Stimulated activated CD4-positive, alpha-beta T cell treated with anti-CD3 and anti-CD28 coated beads, TNF-alpha, amount 100 ng/mL, for 24 hours (primary cell): ENCODE measurements at places on chromosomes 12 and 14.

DNA sequence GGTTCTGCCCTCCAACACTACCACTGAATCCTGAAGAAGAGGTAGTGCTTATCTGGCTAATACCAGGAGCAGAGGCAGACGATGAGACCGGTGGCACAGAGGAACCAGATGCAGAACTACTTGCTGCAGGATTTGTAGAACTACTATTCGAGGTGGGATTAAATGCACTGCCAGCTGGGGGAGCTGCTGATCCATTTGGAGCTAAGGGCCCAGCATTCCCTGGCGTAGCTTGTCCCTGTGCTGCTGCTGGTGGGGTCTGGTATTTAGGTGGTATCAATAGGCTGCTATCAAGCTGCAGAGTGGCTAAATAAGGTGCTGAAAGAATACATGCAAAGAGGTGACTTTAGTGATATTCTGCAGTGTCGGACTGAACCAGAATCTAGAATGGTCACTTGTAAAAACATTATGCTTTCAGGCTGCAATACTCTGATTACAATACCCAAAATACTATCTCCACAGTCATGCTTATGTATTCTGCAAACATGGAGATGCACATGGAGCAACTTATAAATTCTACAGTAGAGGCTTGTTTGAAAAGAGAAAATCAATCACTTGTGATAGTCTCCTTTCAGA, 294.2 kb downstream of the MED13L start:
- DNase-seq, result no peak

DNA sequence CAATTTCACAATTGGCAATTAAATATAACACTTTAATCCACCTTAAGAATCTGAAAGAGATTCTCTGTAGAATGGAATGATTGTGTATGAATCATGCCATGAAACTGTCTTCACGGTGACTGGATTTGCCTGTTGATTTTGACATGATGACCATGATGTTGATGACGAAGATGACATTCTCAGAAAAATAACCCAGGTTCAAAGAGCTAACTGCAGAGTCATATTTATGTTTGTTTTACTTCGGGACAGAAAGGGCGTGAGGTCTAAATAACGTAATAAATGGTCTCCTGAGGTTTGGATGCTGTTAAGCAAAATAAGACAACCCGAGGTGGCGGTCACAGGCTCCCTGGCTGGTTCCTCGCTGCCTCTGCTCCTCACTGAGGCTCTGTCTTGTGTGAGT, 532.0 kb downstream of the TMEM121 start:
- no peak for DNase-seq

DNA sequence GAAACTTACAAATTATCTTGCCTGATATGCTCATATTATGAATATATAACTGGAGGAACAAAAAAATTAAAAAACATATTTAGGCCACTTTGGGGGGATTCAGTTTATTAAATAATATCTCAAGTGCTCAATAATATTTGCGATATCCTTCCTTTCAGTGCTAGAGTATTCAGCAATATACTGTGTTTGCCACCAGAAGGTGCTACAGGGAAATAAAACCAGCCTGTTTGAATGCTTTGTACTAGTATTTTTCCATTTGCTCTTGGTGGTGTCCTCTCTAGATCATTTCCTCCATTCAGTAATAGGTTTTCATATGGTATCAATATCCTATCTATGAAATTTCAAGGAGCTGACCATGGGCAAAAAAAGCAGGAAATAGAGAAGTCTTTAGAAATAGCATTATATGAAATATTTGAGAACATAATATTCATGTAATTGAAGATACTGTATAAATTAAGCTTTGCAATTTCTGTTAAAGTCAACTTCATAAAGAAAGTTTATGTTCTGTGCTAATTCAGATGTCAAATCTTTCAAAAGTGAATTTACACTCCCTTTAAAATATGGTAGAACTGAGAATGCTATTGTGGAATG, 106.2 kb upstream of the NAV3 start:
- no peak for DNase-seq

- DNase-seq, result no peak
These were observed 516 bp downstream of the ANKRD9 start for GRCh38 chr14:102508774-102509745.

DNA sequence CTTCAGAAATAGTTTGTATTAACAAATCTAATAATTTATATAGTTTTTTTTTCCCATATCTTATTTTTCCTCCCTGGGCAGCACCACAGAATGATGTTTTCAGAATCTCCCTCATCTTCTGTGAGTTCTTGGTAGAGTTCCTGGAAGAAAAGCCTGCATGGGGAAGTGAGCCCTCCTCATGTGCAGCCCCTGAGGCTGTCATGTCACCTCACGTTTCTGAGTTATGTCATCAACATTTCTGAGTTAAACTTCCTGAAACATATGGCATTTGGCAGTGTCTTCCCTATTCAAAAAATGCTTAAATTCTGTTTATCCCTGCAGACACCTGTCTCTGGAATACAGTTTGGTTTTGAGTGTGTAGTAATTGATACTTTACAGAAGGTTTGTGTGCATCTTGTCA, 979.0 kb downstream of the TMEM121 start:
- DNase-seq, result no peak

DNA sequence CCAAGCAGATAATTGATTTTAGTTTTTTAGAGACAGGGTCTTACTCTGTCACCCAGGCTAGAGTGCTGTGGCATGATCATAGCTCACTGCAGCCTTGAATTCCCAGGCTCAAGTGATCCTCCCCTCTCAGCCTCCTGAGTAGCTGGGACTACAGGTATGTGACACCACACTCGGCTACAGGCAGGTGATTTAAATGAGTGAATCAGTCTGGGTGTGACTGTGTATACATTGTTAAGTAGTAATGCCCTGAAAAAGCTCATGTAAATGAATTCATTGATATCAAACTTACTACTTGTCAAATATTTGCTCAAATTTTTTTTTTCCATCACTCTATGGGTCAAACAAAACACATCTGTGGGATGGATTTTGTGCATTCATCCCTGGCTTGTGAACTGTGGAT, 6.3 kb upstream of the USP44 start:
- no peak for DNase-seq

GRCh38 chr12:85278598-85279448, 1.2 kb upstream of the ALX1 start:
- DNase-seq, result no peak

GRCh38 chr12:40829738-40830144, 137.5 kb downstream of the CNTN1 start:
- DNase-seq, result no peak

- DNase-seq, result no peak
These were observed 40.7 kb upstream of the TMEM263 start for GRCh38 chr12:106914796-106915634.

DNA sequence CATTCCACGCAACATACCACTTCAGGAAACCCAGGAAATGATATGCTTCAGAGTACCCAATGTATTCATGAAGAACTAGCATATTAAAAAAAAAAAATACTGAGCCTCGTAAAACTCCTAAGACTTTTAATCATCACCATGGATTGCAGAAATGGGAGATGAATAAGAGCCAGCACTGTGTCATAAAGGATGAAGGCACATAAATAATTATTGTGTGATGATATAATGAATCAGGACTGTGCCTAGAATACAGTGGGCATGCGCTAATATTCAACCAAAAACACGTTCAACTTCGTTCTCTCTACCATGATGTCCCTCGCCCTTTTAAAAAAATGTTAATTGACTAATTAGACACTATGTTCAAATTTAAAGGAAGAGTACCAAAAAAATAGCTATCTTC, 68.7 kb downstream of the CIT start:
- DNase-seq, result no peak

- DNase-seq, result no peak
These were observed 5.7 kb downstream of the PAH start for GRCh38 chr12:102911320-102911719.

DNA sequence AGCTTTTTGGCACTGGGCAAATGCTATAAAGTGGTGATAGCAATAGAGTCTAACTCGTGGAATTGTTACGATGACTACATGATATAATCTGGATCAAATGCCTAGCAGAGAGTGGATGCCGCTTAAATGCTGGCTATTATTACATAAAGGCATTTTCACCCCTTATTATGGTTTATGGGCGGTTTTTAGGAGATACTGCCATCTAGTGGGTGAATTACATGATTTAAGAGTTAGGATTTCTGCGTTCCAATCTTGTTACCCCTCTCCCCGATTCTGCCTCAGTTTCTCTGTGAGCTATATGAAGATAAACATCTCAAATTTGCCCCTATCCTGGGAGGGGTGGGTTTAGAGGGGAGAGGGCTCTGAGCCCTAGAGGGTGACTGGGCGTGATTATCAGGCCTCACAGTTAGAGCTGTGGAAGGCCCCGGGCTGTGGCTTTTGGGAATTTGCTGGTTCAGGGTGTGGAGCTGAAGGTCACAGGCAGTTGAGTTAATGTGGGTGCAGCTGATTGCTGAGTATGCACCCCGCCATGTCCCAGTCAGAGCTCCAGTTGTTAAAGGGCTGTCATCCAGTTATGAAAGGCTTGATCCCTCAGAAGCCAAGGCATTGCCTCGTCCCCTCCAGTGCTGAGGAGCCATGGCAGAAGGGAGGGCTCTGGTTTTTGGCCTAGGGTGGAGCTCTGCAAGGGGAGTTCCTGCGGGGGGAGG, 14.4 kb downstream of the CLSTN3 start:
- DNase-seq, result no peak

GRCh38 chr14:58963873-58964597, 224.4 kb upstream of the DAAM1 start:
- no peak for DNase-seq

- no peak for DNase-seq
These were observed 10.1 kb upstream of the TINF2 start for GRCh38 chr14:24252289-24253124.

DNA sequence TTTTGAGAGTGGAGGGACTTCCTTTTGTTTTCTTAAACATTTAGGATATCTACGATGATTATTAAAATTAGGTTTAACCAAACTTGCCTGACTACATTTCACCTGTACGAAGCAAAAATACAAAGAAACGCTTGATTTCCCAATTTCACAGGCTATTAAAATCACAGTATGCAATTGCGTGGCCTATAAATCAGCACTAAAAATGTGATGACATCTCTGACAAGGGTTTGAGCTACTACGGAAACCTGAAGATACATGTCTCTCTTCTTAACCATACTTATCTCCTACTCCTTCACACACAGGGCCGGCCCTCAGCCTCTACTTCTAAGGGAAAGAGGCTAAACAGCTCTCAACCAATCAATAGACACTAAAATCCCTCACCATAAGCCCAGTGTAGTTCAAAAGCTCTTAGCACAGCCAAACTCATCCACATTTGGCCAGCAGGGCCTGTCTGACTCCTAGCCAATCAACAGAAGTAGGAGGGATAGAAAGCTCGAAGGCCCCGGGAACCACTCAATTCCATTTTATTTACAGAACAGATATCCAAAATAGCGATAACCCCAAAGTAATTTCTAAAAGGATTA, 137.3 kb downstream of the FOXN3 start:
- DNase-seq, result no peak

- no peak for DNase-seq
These were observed 78.0 kb upstream of the FAR2 start for GRCh38 chr12:29071099-29071498.

DNA sequence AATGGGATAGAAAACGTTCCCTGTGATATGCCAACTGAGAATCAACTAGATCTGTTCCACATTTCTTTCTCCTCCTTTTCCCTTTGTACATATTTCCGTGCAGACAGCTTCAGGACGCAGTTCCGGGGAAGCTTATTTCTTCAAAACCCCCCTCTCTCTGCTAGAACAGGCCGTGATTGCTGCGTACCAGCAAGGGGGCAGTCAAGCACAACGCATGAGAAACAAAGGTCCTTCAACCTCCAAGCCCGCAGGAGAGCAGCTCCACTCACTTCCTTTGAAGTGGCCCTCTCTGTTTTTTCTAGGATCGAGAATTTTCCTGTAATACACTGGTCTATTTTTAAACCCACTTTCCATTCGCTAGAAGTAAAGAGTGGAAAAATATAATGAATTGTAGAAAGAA, 80.8 kb downstream of the ZNF664 start:
- DNase-seq, result no peak

GRCh38 chr12:41552588-41552987, 364.5 kb downstream of the PDZRN4 start:
- no peak for DNase-seq

GRCh38 chr14:51527073-51527472, 124.6 kb upstream of the FRMD6 start:
- DNase-seq, result no peak

DNA sequence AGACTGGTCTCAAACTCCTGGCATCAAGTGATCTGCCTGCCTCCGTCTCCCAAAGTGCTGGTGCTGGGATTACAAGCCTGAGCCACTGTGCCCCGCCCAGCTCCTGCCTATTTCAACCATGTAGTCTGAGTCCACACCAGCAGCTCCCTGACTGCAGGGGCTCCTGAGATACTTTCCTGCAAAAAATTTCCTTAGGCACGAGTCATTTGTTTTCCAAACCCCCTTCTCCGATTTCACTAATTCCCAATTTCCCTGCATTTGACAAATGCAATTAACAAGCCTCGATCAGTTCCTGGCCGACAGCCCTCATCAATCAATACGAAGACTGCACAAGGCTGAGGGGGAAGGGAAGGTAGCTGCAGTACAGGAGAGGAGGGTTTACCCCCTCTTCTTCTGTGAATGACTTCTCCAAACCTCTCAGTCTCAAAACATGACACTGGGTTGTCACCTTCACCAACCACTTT, 10.1 kb downstream of the PSMB5 start:
- DNase-seq, result no peak

DNA sequence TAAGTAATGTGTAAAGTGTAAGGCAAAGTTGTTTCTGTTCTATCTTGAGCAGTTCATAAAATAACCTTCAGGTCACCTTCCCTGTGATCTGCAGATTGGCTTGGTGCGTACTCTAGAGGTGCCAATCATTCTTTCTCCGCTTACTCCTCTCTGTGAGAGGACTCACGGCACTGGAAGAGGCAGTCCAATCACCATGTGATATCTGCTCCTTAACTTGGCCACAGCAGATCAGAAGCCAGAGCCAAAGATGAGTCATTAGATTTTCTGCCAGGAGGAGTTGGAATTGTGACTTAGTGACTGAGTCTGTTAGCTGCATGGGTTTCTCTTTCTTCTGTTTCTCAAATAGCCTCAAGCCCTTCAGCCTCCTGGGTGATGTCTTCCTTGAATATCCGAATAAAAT, 165.5 kb downstream of the SLC41A2 start:
- DNase-seq, result no peak
